ENCODE measurements at places on chromosomes 2 and 18.

DNA sequence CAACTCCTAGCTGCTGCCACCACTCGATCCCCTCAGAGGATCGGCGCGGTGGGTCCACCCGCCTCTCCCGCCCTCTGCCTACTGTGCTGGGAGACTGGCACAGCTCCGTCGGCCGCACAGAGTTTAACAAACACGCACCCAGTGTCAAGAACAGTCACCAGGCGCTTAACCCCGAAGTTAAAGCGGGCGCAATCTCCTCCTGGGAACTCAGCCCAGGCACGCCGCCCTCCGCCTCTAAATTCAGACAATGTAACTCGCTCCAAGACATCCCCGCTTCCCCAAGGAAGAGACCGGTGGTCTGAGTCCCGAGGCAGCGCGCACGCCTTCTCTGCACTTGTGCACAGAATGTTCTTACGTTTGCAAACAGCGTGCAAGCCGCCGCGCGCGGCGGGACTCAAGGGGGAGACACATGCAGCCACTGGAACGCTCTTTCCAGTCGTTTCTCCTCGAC is 533 bp downstream of the CXCR4 start:
- DNase-seq = no peak

- no peak for DNase-seq
Measured at GRCh38 chr18:46247942-46248341, 143.8 kb downstream of the HAUS1 start.

DNA sequence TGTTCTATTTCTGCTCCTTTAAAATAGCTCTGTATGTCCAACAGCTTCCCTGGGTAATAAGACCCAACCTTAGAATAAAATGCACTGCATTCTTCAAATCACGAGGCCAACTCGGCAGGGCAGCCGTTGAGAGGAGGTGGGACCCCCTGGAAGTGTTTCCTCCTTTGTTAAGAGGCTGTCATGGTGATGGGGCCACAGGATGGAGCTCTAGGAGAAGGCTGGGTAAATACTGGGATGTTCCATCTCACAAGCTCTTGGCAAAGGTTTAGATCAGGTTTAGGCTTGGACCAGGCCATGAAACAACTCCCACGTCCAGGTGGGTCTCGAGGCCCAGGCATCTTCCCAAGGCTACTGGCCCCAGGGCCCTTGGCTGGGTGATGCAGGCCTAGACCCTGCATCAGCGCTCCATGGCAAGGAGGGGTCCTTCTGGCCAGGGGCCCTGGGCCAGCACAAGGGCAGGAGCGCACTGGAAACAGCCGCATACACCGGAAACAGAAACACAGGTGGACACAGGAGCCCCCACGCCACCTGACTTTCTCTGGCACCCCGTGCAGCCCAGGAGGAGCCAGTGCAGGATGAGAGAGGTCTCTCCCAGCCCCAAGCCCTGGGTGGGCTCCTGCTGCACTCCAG is 38.8 kb upstream of the OTOS start:
- no peak for DNase-seq

GRCh38 chr18:4869155-4869554 is 327.9 kb downstream of the AKAIN1 start:
- no peak for DNase-seq

GRCh38 chr2:26991717-26992116 is 21.3 kb downstream of the MAPRE3 start:
- no peak for DNase-seq

DNA sequence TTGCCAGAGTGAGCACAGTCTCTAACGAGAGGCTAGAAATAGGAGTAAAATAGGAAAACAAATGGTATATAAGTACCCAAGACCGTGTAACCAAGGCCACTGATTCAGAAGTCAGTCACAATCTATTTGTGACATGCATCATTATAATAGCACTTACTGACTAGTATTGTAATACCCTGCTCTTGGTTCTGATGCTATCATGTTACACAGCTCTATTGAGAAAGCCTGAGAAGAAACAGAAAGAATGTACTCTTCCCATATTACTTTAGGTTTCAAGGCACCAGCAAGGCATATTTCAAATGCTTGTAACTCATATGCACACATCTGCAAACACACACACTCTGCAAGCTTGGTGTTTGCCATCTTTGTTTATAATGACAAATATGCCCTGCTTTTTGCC is 746.4 kb downstream of the SLC4A3 start:
- no peak for DNase-seq

DNA sequence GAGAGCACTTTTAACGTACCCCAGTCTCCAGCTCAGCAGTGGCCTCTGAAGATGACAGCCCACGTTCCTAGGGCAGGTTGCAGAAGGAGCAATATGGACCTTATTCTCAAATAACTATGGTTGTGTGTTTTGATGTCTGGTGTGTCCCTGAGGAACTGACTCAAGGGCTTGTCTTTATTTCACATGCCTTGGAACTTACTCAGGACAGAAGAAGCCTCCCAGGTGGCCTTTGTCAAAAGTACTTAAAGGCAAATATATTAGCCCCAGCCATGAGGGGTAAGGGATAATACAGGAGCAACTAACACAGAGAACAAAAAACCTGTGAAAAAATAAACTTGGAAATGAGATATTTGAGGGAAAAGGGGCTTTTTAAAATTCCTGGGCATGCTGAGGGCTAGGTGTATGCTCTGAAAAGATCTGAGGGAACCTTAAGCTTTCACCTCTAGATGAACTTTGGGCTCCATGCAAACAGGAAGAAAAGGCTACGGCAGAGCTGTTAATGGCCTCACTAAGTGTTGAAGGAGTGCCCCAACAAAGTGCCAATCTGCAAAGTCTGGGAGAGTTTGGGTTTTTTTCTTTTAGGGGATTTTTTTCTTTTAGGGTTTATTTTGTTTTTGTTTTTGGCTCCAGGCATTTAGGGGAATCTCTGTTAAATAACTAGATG is 40.3 kb downstream of the SRBD1 start:
- no peak for DNase-seq

- no peak for DNase-seq
Measured at GRCh38 chr18:10860928-10861327, 288.4 kb downstream of the PIEZO2 start.

DNA sequence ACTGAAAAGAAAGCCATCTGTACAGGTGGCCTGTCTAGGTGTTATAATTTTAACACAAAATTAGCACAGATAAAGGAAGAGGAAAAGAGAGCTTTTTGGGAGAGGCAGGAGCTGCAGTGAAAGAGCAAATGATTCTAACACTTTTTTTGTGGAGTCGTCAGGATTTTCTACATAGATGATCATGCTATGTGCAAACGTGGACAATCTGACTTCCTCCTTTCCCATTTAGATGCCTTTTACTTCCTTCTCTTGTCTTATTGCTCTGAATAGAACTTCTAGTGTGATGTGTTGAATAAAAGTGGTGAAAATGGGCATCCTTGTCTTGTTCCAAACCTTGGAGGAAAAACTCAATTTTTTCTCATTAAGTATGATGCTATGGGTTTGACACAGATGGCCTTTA is 334.5 kb downstream of the NBAS start:
- no peak for DNase-seq
